ENCODE measurements at places on chromosomes 4 and X. TPM values are rescaled to one million over a fixed set of nuclear protein-coding genes. Genes with fewer than 3 reads are reported as not detected.

NAT8L gene
- total RNA-seq: not detected

IL1RAPL1 gene
- total RNA-seq: not detected

SLC10A4 gene
- total RNA-seq: not detected

VSIG1 gene
- total RNA-seq: not detected

SORCS2 gene
- total RNA-seq: 1.4 TPM

GPAT3 gene
- total RNA-seq: 1.2 TPM

TCEANC gene
- total RNA-seq: 17.8 TPM

GRCh38 chrX:104935581-104935980 lies 284.9 kb downstream of the TEX13A start:
- DNase-seq: no peak

DNA sequence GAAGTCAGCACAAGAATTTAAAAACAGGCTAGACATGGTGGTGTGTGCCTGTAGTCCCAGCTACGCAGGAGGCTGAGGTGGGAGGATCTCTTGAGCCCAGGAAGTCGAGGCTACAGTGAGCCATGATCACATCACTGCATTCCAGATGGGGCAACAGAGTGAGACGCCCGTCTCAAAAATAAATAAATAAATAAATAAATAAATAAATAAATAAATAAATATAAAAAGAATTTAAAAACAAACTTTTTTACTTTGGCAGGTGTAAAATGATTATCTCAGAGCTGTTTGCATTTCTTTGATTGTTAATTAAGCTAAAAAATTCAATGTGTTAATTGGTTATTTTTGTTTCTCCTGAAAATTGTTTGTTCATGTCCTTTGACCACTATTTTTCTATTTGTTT lies 97.5 kb upstream of the RPS6KA3 start:
- no peak for DNase-seq

GRCh38 chr4:105236202-105236915 lies 89.7 kb downstream of the TET2 start:
- no peak for DNase-seq

GRCh38 chr4:76748649-76749048 lies 149.3 kb downstream of the SOWAHB start:
- peak; percentile 29 for DNase-seq

DNA sequence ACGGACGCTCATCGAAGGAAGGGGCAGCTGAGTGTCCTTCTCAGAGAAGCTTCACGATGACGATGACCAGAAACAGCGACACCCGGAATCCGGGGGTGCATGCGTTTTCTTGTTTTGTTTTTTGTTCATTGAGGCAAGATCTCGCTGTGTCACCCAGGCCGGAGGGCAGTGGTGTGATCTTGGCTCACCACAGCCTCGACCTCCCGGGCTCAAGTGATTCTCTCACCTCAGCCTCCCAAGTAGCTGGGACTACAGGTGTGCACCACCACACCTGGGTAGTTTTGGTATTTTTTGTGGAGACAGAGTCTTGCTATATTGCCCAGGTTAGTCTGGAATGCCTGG lies 19.8 kb downstream of the DGKQ start:
- no peak for DNase-seq

- peak; percentile 81 for DNase-seq
These were observed at the start of gene PRICKLE3 for GRCh38 chrX:49186125-49187027. Gene PRICKLE3, minus strand, starts transcription at chrX:49186373. Its CDS starts 76 bp downstream, at chrX:49186297.

GRCh38 chr4:37951461-37952352 lies 8.5 kb upstream of the PTTG2 start:
- DNase-seq: no peak

DNA sequence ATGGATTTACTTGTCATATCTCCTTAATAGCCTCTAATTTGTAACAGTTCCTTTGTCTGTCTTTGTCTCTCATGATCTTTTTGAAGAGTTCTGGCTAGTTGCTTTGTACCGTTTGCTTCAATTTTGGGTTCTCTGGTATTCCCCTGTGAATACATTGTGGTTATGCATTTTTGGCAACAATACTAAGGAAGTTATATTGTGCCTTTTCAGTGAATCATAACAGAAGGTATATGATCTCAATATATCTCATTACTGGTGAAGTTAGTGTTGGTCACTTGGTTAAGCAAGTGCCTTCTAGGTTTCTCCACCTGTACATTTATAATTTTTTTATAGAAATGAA lies 48.6 kb downstream of the DCLK2 start:
- DNase-seq: no peak

GRCh38 chrX:112816908-112817307 lies 23.7 kb downstream of the AMOT start:
- no peak for DNase-seq

DNA sequence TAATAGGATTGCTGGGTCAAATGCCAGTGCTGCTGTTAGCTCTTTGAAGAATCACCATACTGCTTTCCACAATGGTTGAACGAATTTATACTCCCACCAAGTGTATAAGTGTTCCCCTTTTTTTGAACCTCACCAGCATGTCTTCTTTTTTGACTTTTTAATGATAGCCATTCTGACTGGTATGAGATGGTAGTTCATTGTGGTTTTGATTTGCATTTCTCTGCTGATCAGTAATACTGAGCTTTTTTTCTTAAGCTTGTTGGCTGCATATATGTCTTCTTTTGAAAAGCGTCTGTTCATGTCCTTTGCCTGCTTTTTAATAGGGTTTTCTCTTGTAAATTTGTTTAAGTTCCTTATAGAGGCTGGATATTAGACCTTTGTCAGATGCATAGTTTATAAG lies 14.8 kb downstream of the USP38 start:
- no peak for DNase-seq

- DNase-seq: no peak
These were observed 211.0 kb upstream of the EMCN start for GRCh38 chr4:100728861-100729260.

GRCh38 chr4:8312069-8312445 lies 42.5 kb downstream of the HTRA3 start:
- DNase-seq: no peak

DNA sequence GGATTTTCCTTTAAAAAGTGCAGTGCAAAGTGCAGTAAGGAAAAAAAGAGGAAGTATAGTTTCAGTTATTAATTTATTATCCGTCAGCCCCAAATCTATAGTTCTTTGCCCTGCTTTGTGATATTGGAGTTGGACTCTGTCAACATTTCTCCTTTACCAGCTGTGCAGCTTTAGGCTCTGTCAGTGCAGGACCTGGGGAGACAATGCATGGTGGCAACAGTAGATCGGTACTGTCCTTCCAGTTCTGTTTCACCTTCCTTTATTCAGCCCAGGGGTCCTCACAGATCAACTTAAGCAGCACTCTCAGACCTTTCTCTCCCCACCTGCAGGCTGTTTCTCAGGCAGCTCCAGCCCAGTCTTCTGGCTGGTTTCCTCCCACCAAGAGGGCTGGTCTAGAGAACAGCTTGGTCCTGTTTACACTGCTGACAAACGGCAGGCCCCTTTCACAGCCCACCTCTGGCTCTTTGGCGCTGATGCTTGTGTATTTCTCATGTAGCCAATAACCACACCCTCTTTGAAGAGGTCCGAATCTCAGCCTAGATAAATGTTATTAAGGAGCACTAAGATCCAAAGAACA lies 71.6 kb downstream of the MCUB start:
- no peak for DNase-seq

- no peak for DNase-seq
These were observed 44.1 kb upstream of the FAT1 start for GRCh38 chr4:186767794-186768193.

DNA sequence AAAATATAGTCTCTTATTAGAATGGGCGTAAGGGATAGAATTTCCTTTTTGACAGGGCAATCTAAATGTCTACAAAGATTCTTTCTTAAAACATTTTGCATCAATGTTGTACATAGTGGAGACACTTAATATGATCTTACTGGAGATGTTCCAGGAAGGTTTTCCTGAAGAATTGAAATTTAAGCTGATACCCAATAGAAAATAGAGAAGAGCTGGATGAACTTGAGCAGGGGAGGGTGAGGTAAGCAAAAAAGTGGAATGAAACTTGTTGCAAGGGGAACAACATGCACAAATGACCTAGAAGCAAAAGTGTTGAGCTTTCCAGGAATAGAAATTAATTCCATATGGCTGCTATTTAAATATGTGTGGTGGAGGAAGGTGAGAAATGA lies 19.7 kb downstream of the SLAIN2 start:
- DNase-seq: no peak

DNA sequence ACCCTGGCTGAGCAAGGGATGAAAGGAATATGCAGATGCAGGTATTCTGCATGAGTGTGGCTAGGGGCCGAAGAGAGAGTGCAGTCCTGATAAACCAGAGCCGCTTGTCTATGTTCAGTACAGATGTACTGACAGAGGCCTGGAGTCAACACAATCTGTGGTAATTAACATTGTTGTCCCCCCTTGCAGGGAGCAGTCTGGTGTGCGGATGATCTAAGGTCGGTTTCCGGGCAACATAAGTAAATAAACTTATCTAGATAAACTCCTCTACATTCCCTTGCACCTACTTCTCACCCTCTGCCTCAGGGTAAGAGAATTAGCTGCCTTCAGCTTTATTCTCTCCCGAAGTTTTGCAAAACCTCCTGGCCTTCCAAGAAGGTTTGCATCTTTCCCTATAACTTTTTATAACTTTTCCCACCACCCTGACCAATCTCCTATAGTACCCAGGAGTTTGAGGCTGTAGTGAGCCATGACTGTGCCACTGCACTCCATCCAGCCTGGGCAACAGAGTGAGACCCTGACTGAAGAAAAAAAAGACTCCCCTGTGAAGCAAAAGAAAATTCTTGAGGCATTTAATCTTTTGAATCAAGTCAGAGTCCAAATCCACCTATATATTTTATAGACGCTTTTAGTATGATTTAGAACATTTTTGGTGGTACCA lies 26.6 kb downstream of the SNX25 start:
- DNase-seq: no peak

- no peak for DNase-seq
These were observed 87.9 kb upstream of the WDR1 start for GRCh38 chr4:10204401-10205058.

Data from natural killer cell (primary cell).